ENCODE measurements at places on chromosomes 3 and 15.

GRCh38 chr3:66532160-66532587 lies 31.4 kb upstream of the LRIG1 start:
- DNase-seq = no peak

- DNase-seq = no peak
Measured at GRCh38 chr15:68207176-68207935, 2.2 kb upstream of the CALML4 start.

DNA sequence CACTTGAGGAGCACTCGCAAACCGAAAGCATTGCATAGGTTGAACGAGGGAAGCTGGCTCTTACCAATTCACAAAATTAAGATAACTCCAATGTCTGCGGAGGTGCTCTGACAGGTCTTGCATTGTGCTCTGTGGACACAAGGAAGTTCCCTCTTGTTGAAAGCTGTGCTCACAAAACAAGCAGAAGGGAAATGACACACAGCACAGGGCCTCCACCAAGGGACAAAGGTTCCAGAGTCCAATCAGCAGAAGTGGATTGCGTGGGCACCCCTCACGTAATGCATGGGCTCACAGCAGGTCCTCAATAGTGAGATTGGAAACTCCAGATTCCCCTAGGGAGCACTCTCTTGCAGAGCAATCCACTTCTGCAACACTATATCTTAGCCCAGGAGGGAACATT lies 89.9 kb downstream of the ATP10A start:
- no peak for DNase-seq

DNA sequence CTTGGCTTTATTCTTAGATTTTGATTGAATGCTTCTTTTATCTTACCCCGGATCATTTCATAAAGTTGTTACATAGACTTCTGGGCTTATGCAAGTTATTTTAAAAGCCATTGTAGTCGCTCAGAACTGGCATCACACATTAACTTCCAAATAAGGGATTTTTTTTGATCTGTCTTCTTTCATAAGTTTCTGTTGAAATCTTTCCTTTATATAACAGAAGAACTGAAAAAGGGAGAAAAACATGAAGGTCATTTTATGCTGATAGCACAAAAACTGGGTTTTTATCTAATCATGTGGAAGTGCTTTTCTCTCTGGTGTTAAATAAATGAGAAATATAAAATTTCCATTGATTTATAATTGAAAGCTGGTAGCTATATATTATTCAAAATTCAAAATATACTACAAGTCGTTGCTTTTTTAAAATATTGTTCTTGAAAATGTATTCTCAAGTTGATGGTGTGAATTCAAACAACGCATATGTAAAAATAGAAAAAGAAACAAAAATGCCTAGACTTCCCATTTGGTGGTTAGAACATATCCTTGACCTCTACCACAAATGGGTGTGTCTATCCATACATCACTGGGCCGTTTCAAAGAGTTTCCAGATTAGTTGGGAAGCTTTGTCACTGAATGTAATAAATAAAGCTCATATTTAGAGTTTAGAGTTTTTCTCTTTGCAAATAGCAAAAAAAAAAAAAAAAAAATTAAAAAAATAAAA lies 258.3 kb upstream of the ZPLD1 start:
- no peak for DNase-seq

- DNase-seq = no peak
Measured at GRCh38 chr3:8882171-8882593, 81.1 kb downstream of the RAD18 start.

DNA sequence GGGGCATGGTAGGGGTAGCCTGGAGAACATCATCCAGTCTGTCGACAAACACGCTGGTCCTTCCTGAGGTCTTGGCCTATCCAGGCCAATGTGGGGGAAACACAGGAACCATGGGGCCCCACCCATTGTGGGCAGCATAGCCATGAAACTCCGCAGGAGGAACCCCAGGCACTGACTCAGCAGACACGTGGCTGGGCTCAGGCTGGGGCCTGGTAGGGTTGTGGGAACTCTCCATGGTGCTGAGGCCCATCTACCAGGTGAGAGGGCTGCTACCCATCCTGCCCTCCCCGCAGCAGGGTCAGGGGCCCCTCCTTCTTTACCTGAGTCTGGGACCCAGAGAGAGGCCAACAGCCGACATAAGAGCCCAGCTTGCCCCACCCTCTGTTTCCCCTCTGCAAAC lies 22.6 kb upstream of the CACNA2D2 start:
- no peak for DNase-seq
